Bone marrow (tissue), 2 donors: ENCODE measurements at places on chromosomes 7 and 10.

- DNase-seq = no peak
Observed at GRCh38 chr10:104139221-104139620, 17.2 kb downstream of the SFR1 start.

GRCh38 chr10:11282156-11282555, 264.5 kb downstream of the CELF2 start:
- DNase-seq = no peak

DNA sequence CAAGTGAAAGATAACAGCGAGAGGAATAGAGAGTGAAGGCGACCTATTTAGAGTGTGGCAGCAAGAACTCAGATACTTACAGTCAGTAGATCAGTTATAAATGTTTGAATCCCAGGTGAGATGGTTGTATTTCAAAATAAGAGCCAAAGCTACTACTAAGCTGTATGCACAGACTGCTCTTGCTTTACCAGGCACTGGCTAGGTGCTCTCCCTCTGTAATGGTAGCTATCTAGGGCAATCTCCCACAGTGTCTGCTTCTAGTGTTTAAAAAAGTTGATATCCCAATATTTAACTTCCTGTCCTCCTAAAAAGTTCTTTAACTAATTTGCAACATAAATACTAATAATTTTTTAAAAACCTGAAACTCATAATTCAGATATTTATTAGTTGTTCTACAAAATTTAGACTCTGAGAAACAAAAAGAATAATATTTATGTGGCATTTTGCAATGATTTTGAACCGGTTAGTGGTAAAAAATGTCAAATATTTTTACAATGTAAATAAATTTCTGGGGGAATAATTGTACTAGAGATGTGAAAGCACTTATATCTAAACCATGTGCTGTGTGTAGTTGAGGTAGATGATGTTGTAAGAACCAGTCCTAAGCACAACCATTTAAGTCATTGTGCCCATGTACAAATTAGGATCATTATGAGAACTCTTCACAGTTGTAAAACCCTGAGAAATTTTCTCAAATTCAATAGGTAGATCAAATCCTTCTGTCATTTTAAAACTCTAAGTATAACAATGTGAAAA, 349.3 kb upstream of the SEMA3D start:
- no peak for DNase-seq

GRCh38 chr7:92729172-92729571, 107.2 kb downstream of the CDK6 start:
- DNase-seq = no peak

DNA sequence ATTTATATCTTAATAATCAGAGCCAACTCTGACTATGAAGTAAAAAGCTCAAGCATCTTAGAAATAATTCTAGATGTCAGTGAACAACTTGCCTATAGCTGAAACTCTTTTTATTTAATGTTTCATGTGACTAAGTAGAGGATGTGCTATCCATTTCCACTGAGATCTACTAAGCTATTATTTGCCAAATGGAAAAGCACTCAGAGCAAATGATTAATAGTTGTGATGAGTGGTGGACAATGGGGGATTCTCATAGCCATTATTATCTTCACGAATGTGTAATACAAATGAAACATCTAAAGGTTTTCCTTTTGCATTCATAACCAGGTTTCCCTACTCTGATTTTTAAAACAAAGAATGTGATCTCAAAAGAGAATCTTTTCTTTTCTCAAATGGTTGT, 126.6 kb upstream of the GNAI1 start:
- no peak for DNase-seq

DNA sequence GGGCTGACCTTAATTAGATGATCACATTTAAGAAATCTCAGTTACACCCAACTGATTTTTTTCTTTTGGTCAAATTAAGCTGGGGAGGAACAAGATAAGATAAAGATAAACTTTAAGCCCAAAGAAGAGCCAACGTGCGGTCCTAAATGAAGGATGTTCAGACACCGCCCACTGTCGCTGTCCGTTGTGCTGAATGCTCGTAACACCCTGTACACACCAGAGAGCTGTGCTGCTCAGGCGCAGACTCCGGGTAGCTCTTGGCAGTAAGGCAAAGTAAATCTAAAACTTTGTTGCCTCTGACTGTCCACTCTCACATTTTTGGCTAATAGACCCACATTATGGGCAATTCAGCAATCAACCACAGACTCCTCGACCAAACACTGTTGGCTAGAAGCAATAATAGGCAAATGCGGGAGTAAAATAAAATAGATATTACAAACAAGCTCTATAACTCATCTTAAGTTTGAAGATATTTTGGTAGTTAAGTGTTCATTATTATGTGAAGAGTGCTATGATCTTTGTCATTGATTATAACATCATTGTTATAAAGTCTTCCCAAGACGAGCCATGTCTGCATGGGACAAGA, 57.1 kb downstream of the PLPP4 start:
- no peak for DNase-seq

- DNase-seq = no peak
Observed at GRCh38 chr7:100642534-100642907, 1.2 kb upstream of the TFR2 start.

GRCh38 chr10:84550756-84551436, 222.5 kb downstream of the CCSER2 start:
- no peak for DNase-seq

DNA sequence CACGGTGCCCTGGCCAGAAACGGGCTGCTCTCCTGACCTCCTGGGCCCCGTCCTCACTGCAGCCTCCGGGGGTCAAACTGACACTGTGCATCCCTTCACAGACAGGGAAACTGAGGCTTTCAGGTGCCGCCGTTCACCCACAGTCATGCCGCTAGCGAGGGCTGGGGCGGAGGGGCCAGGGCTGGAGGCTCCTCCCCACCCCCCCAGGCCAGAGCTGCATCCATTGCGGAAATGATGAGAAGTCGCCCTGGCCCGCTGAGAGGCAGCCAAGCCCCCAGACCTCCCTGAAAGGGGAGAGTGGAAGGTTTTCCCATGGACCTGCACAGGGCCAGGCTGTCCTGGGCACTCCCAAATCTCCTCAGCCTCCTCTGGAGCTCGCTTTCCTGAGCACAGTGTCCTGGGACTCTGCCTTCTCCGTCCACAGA, 16.5 kb upstream of the INPP5A start:
- DNase-seq = no peak

DNA sequence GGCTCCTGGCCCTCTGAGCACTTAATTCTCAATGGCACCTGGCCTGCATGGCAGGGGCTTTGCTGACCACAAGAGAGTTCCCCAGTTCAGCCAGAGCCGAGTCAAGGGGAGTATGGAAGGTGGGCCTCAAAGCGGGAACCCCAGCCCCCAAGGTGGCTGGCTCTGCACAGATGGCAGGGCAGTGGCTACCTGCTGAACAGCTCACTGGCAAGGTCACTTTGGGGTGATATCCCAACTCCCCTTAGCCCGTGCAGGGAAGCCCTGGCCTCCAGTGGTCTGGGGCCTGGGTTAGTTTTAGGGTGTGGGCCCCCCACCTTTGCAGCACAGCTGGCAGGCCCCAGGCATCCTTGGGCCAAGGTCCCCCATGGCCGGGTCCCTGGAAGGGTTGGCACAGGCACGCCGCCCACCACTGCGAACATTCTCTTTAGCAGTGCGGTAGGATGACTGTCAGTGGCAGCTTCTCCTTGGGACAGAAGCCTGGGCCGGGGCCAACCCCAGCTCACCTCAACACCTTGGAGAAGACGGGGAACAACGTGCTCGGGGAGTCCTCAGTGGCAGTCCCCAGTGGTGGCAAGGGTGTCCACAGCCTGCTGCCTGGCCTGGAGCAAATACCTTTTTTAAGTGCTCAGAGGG, 36.8 kb downstream of the PPIF start:
- DNase-seq = no peak

DNA sequence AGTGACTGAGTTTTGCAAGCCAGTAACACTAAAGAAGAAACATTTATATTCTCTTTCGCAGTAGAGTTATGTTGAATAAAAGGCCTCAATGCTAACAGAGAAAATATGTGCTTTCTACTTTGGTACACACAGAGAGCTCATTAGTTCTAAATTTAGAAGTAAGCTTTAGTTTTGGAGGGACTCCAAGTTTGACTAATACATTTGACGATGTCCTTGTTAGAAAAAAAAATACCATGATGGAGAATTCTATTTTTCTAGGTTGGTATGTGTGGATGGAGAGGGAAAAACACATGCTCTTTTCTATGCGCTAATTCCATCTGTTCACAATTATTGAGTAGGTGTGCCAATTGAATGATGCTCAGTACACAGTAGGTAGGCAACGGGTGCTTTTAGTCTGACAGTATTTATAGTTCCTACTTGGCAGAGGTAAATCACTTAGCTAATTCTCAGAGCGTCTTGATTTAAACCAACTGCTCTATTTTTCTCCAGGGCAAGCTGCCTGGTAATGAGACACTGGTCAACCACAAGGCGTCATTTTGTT, 327.2 kb upstream of the AKR1E2 start:
- DNase-seq = no peak

- no peak for DNase-seq
Observed at GRCh38 chr7:38938001-38938485, 29.1 kb upstream of the VPS41 start.

DNA sequence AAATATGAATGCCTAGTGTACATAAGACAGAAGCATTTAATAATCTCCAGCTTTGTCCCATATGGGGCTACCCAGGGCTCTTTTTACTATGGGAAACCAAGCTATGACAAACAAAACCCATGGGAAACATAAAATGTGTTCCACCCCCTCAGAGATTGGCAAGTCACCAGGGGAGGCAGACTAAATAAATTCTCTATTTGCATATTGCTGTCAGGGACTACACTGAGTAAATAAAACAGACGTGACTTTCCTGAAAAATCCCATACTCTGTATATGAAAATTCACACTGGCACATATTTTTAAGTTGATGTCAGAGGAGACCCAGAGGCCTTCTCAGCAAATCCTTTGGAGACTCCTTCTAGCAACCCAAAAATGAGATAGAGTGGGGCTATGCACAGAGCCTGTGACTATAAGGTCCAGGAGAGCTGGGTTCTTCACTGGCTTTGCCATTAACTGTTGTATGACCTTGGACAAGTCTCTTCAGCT, 44.0 kb upstream of the HPSE2 start:
- DNase-seq = no peak

DNA sequence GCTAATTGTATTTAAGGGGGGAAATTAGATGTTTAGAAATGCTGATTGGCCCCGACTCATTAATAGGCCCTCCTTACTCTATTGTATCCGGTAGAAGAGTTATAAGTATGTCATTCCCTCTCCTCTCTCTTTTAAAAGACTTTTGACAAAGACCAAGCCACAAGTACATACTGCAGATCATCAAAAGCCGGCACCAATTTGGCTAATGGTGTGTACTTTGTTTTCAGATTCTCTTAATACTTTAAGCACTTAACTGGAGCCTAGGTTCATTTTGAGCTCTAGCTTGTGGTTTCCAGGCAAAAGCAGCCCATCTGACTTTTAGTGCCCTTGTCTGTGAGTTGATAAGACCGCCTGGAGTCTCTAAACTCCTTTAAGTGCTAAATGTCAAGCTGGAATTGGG, 210.0 kb upstream of the LYZL1 start:
- DNase-seq = no peak

DNA sequence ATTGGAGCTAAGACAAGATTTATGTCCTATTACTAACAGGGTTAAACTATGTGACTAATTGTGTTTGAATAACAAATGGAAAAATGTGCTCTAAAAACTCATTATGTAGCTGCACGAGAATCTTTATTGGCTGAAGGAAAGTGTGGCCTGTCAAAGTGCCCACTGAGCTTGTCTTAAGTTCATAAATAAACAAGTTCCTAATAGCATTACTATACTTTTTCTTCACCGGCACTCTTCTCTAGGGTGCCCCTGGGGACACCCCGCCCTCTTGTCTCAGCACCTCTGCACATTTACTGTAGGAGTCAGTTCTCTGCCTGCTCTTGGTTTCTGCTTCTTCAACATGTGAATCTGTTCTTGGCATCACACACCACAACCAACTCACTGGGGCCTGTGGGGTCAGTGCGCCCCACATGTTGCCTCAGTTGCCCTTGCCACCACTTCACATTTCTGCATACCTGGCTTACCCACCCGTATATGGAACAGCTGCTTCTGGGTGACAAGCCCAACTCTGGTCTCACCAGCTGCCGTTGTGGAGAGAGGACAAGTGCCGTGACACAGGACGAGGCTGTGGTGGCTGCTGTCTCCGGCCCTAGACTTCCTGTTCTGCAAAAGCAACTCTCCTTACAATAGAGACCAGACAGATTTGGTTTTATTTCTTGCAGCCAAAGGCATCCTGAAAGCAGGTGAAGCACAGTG, 96.3 kb upstream of the DDC start:
- peak; percentile 84 for DNase-seq

DNA sequence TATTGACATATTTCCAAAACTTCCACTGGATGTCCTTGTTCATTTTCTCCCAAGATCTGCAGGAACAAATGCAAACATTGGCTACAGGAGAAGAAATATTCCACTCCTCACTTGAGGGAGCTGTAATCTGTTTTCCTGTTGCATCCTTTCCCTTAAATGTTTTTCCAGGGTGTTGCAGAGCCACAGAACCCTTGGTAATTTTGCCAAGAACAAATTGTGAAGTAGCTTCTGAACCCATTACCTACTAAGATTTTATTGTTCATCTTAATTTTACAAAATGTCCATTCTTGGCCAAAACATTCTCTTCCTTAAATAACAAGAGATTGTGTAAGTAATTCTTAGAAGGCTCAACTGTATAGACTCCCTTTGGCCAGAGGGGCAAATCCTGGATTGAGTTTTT, 177.0 kb downstream of the GNAT3 start:
- no peak for DNase-seq

GRCh38 chr10:67664942-67665341, 31.1 kb downstream of the CTNNA3 start:
- DNase-seq = no peak

GRCh38 chr10:114499116-114499515, 94.8 kb upstream of the AFAP1L2 start:
- no peak for DNase-seq

- DNase-seq = no peak
Observed at GRCh38 chr10:107542607-107543006, 378.1 kb upstream of the SORCS1 start.

DNA sequence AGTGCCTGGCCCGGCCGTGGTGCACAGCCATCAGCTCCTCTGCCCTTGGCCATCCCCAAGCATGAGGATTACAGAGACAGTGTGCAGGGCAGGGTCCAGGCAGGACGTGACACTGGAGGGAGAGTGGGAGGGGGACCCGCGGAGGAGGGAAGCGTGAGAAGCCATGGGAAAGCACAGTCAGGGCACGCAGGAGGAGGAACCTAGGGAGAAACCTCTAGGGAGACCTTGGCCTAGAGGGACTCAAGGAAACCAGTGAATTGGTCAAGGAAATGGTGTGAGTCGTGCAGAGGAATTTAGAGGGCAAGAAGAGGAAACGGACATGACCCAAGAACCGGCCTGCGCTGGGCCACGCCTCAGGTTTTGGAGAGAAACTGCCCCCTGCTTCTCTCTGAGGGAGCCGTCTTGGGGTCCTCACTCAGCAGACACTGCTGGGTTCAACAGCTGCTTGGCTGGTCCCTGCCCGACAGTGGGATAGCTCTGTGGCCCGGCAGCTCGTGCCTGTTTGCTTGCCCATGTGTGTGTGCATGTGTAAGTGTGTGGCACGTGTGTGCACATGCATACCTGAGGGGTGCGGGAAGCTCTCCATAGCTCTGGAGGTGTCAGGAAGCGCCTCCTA, 3.2 kb downstream of the OPN4 start:
- DNase-seq = no peak
